Stimulated activated CD8-positive, alpha-beta memory T cell treated with anti-CD3 and anti-CD28 coated beads, Interleukin-4, amount 100 ng/mL, for 24 hours (primary cell): ENCODE measurements at places on chromosomes 16 and 17.
A peak's percentile ranks its signal among the peaks of the same experiment; 100 is the strongest.

DNA sequence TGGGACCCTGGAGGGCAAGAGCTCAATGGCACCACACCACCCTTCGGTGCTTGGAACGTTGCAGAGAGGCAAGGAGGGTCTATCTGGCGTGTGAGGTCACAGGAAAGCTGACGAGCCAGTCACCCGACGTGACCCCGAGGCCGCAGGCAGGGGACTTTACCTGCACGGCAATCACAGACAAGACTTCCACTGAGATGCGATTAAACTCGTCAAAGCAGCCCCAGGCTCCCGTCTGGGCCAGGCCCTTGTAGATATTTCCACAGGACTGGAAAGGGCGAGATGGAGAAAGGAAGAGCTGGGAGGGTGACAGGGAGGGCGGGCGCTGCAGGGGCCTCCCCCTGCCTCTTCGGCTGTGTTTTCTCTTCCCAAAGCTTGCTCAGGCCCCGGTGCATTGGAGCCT is 78.3 kb downstream of the DNAH17 start:
- DNase-seq, result no peak

DNA sequence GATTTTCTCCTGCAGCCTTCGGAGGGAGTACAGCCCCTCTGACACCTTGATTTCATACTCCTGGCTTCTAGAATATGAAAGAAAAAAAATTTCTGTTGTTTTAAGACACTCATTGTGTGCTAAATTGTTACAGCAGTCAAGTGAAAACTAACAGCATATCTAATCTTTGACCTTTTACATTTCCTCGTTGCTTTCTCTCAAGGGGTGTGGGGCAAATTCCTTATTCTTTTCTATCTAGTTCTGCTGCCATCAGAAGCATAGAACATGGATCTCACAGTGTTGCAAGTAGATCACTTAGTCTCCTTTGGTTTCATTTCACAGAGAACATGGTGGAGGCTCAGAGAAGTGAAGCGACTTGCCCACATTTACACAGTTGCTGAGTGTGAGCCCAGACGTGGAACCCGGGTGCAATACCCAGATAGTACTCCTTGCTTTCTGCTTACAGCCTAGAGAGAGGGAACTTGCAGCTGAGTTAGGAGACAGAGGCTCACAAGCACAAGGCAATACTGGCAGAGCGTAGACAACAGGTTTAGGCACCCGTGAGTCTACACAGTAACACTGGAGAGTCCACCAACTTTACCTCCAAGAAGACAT is 28.7 kb upstream of the MMD start:
- no peak for DNase-seq

GRCh38 chr17:17440938-17441675 is 35.7 kb upstream of the MED9 start:
- DNase-seq, result no peak

DNA sequence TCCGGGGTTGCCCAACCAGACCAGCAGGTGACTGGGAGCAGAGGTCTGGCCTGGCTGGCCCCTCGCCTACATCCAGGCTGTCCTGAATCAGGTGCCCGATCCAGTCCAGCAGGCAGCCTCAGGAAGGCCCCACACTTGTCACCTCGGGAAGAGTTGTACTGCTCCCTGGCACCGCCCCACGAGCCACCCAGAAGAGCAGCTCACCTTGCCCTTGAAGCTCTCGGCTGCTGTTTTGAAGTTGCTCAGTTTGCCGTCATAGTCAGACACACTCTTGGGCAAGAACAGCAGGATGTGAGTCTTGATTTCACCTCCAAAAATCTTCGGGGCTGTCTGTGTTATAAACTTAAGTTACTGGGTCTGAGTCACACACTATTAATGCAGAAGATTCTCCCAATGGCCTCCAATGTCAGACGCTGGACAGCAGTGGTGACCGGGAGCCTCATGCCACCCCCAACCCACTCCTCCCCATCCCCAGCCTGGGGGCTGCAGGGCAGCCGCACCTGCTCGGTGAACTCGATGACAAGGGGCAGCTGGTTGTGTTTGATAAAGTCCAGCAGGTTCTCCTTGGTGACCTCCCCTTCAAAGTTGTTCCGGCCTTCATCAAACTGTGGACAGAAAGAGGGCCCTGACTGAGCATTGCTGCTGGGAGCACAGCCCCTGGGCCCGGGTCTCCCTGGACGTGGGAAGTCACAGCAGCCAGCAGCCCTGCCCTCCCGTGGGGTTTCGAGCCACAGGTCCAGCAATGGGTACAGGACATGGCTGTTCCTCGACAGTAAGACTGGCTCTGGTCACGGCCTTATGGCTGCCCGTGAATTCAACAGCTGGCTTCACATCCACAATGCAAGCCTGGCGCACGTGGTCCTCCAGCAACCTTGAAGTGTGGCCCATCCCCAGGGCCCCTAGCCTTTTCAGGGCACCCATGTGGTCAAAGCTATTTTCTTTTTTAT is 12.2 kb upstream of the PPP1R27 start:
- DNase-seq, result no peak

DNA sequence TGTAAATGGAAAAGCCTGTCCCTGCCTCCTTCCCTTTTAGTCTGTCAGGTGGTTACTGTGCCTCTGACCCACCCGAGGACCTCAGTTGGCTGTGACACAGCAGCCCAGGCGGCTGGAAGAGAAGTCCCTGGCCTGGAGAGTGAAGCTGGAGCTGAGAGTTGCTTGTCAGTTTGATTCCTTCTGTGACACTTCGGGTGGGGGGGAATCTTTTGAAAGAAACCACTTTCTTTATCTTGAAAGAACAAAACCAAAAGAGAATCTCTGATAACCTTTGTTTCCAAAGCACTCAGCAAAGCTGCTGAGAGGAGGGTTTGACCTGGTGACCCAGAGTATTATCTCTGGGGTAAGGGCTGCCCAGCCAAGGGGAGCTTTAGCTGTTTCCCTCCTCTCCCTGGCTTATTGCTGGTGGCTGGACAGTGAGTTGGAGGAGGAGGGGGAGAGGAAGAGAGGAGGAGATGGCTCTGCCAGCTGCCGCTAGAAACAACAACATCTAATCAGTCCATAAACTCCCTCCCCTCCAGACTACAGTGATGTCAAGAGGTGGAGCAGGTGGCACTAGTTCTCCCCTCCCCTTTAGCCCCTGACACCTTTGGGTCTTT is 34.0 kb downstream of the YPEL2 start:
- DNase-seq, result no peak

DNA sequence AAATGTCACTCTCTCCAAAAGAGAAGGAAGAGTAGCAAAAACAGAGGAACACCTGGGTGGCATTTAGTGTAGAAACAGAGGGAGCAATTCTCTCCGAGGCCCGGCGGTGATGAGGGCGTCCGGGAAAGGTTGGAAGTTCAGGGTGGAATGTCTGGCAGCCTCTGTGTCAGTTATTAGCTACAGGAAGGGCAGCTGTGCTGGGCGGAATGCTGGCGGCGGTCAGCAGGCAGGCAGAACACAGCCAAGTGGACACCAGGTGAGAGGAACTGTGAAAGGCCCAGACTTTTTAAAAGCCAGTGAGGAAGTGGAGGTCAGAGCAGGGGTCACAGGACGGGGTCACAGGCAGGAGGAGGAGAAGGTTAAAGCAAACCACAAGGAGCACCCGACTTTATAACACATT is 238.1 kb downstream of the NTN1 start:
- no peak for DNase-seq

DNA sequence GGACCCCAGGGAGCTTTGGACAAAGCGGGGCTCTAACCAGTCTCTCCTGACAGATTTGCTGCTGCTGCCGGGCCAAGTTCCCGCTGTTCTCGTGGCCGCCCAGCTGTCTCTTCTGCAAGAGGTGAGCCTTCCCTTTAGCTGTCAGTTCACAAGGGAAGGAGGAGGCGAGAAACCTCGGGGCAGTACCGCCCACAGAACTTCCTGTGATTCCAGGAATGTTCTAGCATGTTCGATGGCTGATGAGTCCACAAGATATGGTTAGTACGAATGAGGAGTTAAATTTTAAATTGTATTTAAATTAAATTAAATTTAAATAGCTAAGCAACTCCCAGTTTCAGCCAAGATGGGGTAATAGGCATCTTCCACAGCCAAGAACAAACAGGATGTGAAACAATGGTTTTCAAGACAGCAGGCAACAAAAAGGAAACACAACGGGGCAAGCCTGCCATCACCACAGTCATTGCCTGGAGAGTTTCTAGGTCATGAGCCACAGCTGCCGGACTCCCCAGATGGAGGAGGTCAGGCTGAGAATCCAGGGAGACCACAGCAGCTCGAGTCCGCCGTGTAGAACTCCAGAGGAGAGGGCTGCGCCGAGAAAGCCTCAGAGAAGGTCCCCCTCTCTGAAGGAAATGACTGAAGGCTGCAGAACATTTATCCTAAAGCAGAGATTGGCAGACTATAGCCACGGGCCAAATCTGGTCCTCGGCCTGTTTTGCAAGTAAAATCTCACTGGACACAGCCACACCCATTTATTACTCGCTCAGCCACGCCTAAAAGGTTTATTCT is 9.5 kb upstream of the TCF25 start:
- peak; percentile 29 for DNase-seq

GRCh38 chr16:29696881-29697331 is 17.9 kb downstream of the QPRT start:
- no peak for DNase-seq

- DNase-seq, result no peak
These were observed 49.2 kb upstream of the HS3ST2 start for GRCh38 chr16:22764662-22765327.
